ENCODE measurements at places on chromosomes 16 and 17.

DNA sequence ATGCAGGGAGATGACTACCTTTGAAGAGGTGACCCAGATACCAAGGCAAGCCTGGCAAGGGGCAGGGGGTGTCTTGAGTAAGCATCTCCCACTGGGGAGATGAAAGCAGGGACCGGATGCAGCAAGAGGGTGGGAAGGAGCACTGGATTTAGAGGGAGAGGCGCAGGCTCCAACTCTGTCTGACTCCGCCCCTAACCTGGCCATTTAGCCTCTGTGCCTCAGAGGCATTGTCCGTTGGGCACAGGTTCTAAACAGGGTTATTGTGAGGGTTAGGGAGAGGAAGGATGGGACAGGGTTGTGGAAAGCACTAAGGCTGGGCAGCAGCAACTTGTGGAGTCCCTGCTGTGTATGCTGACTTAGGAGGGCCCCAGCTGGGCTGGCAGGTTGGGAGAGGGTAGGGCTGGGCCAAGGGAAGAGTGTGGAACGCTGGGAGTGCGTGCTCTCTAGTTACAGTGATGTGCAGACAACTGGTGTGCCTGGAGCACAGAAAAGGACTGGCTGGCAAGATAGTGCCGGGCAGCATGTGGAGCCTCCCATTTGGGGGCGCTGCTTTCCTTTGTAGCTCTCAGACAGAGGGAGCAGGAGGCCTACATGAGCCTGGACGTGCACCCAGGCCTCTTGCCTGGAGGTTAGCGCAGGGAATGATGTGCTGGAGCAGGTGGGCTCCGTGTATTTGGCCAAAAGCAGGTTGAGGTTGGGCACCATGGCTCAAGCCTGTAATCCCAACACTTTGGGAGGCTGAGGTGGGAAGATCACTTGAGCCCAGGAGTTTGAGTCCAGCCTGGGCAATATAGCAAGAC is 26.2 kb downstream of the TBX2 start:
- DNase-seq, result no peak

DNA sequence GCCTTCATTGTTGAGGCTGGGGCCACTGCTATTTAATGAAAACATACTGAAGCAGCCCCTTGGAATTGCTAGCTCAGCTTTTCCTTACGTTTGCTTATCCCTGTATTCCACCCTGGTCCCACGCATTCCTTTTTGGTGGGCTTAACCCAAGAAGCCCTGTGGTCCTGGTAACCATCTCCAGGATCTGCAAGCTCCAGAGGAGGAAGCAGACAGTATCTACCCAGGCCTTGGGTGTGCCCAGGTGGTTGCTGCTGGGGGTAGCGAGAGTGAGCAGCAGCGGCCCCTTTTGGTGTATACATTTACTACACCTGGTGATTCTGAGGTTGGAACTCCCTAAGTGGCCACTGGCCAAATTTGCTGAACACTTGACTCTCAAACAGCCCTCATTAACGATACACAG is 97.7 kb downstream of the CBLN1 start:
- DNase-seq, result no peak

GRCh38 chr17:57735707-57736106 is 9.4 kb downstream of the CCDC182 start:
- DNase-seq, result no peak

GRCh38 chr16:80341263-80341662 is 199.5 kb upstream of the DYNLRB2 start:
- DNase-seq, result no peak

DNA sequence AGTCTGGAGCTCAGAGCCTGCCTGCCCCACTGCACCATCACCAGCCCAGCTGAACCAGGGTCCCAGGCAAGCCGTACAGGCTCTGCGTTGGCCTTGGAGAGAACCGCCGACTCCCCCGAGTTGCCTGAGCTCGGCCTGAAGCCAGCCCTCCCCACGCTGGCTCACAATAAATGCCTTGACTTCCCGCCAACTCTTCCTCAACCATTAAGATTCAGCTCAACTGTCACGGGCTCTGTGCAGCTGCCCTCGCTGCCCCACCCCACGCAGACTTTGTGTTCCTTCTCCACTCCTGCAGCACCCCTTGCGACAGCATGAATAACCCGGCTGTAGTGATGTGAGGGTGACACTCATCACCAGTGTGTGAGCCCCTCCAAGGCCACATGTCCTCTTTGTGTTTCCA is 4.8 kb upstream of the QPRT start:
- no peak for DNase-seq

DNA sequence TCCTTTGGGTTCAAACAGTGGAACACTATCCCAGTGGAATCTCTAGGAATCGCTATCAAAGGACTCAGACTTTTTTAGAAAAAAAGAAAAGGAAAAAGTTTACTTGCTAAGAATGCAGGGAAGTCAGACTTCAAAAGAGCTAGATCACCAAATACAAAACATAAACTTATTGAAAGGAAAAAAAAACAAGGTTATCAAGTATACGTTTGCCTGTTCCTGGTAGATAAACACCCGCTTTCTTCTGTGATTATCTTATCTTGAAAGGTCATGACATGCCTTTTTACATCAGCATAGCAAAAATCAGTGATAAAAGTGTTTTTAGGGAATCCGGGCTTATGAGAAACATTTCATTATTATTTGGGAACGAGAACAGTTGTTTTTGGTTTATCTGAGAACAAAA is 129.3 kb upstream of the TMEM97 start:
- no peak for DNase-seq

DNA sequence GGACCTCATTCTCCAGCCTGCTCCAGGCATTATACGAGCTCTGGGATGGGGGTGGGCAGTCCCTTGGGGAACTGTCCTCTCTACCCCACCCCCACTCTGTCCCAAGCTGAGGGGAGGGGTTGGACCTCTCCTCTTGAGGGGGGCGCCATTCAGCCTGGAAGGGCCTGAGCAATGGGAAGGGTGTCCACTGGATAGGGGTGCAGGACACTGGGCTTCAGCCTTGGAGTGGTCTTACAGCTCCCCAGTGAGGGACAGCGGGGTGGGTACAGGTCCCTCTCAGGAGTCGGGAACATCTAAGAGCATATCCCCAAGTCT is 9.5 kb upstream of the CBX8 start:
- no peak for DNase-seq

- no peak for DNase-seq
Measured at GRCh38 chr17:58181796-58182195, 10.7 kb upstream of the EPX start.

- DNase-seq, result no peak
Measured at GRCh38 chr16:87936375-87937230, at the start of gene CA5A. Gene CA5A, minus strand, starts transcription at chr16:87936529. Its CDS starts 79 bp downstream, at chr16:87936450.

DNA sequence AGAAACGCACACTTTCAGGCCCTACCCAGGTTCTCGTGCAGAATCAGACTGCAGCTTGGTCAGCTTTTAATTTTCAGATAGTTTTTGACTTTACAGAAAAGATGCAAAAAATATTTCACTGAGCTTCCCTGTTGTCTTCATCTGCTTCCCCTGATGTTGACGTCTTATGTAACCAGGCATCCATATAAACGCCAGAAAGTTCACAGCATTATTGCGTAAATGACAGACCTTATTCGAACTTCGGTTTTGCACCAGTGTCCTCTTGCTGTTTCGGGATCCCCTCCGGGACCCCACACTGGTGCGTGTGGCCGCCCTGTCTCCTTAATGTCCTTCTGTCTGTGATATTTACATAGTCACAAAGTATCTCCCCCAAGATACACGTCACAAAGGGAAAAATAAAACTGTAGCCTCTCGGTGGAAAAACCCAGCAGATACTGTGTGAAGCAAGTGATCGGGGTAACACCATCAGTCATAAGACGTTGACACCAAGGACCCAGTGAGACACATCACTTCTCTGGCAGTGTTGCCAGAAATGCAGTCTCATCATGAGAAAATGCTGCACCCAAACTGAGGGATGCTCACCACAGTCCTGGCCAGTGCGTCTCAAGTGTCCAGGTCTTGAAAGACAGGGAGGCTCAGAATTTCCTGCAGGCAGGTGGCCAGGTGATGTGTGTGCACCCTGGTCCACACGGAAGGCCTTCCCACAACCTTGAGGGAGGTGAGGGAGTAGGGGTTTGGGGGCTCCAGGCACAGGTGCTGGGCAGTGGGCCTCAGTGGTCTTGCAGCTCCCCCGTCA is 4.3 kb downstream of the BANP start:
- DNase-seq, result no peak

DNA sequence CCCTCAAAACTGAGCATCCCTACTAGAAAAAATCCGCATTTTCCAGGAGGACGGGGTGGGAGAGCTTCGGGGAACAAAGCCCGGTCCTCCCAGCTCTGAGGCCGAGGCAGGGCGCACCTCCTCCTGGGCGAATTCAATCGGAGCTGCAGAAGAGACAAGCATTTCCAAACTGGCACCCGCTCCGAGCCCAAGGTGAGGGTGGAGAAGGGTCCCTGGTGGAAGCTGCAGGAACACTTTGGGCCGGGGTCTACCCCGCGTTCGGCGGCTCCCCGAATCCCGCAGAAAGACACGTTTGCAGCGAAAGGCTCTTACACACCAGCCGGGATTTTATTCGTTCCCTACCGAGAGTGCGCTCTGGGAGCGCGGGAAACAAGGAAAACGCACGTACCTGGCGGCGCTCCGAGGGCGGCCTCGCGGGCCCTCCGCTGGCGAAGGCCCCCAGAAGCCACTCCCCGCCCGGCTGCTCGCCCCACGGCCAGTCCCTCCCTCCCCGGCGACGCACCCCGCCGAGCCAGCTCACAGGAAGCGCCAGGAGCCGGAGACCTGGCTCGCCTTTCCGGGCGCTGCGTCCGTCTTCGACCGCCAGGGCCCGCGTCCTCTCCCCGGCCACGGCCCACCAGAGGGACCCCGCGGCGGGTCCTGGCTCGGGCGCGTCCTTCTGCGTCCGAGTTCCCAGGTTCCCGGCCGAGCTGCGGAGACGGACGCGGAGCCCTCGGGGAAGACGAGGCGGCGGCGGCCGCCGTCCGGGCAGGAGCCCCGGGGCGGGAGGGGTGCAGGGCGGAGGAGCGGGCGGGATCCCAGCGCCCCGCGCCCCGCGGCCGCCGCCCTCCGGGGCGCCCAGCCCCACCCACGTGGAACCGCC is 49.8 kb upstream of the BAHCC1 start:
- no peak for DNase-seq

DNA sequence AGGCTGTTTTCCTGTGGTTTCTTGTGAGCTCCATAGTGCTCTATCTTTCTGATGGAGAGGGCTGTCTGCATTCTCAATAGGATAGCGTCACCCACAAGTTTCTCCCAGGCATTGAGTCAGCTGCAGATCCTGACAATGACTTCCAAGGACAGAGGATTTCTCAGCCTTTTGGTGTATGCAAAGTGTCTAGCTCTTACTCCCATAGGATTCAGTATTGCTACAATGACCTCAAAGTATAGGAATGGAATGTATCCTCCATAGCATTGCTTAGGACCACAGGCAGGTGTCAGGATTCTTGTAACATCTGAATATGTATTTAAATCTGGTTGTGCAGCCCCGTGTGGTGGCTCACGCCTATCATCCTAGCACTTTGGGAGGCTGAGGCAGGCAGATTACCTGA is 32.3 kb downstream of the SMIM36 start:
- DNase-seq, result no peak

- no peak for DNase-seq
Measured at GRCh38 chr17:28317966-28318758, 838 bp upstream of the TMEM97 start.

- DNase-seq, result peak; percentile 56
Measured at GRCh38 chr16:56807011-56807675, 57.9 kb upstream of the SLC12A3 start.

DNA sequence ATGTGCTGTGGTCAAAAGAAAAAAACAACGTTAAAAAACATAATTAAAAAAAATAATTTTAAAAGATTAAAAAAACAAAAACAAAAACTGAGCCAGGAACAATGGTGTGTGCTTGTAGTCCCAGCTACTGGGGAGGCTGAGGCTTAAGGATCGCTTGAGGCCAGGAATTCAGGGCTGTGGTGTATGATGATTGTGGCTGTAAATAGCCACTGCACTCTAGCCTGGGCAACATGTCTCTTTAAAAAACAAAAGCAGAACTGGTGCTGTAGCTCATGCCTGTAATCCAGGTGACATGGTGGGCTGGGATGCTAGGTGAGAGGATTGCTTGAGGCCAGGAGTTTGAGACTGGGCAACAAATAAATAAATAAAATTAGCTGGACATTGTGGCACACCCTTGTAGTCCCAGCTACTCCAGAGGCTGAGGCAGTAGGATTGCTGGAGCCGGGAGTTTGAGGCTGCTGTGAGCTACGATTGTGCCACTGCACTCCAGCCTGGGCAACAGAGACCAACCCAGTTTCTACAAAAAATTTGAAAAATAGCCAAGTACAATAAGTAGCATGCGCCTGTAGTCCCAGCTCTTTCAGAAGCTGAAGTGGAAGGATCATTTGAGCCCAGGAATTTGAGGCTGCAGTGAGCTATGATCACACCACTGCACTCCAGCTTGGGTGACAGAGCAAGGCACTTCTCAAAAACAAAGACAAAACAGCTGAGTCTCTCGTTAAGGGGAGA is 43.6 kb downstream of the NFATC3 start:
- no peak for DNase-seq

DNA sequence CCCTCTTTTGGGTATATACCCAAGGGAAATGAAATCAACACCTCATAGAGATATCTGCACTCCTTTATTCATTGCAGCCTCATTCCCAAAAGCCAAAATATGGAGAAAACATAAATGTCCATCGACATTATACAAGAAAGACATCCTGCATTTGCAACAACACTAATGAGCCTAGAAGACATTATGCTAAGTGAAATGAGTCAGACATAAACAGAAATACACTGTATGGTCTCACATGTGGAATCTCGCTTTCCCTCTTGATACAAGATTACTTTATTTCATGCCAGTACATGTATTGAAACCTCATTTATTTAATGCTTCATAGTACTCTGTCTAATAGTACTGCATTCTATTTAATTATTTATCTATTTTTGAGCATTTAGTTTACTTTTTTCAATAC is 157.2 kb downstream of the ZNF18 start:
- DNase-seq, result no peak

DNA sequence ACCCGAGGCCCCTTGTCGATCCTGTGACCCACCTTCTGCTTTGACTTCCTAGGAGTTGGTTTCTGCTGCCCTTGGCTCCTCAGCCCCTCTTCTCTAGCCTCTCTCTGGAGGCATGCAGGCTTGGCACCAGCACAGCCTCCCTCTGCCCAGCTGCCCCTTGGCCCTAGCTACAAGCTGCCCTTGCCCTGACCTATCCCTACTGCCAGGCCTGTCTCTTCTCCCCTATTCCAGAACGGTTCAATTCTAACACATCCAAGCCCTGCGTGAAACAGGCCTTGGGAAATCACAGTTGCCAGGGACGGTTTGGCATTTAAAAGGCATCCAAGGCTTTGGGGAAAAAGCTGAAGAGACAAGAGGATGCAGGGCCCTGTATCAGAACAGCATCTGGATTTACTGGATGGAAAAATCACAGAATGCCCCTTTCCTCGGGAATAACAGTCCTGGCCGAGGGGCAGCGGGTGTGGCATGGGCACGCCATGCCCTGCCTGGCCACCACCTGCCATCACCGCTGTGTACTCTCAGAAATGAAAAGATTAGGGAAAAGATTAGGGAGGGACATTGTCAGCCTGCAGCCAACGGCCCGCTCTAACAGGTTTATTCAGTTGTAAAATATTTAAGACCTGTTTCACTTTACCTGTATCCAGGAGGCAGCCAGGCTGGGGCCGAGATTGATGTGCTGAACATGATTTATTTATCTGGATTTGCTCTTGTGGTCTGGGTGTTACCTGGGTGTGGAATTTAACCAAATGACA is 15.8 kb downstream of the RAI1 start:
- no peak for DNase-seq
